Stimulated activated CD8-positive, alpha-beta memory T cell treated with anti-CD3 and anti-CD28 coated beads, Interleukin-4, amount 100 ng/mL, for 4 hours (primary cell): ENCODE measurements at places on chromosomes 7 and 10.

DNA sequence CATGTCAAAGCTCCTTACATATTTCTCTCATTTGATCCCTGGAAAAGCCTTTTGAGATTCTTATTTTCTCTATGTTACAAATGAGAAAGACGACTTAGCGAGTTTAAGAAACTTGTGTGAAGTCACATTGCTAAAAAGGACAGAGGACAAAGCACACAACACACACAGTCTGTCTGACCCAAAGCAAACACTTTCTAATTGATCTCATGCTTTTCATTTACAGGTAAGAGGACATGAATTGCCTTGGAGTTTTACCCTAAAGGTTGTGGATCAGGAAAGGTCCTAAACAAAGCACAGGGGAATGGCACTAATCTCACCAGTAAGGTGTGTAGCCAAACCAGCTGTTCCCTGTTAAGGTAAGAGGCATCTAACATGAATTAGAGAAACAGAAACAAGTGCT, 18.7 kb downstream of the SLC35G1 start:
- DNase-seq = no peak

- DNase-seq = no peak
These were observed 377.6 kb downstream of the MDFIC start for GRCh38 chr7:115299397-115300037.

- DNase-seq = no peak
These were observed 22.5 kb upstream of the WASL start for GRCh38 chr7:123771256-123771655.

GRCh38 chr10:34380856-34381255, 434.2 kb downstream of the PARD3 start:
- DNase-seq = no peak

- DNase-seq = no peak
These were observed 166.2 kb upstream of the ASAH2 start for GRCh38 chr10:50417486-50417885.

DNA sequence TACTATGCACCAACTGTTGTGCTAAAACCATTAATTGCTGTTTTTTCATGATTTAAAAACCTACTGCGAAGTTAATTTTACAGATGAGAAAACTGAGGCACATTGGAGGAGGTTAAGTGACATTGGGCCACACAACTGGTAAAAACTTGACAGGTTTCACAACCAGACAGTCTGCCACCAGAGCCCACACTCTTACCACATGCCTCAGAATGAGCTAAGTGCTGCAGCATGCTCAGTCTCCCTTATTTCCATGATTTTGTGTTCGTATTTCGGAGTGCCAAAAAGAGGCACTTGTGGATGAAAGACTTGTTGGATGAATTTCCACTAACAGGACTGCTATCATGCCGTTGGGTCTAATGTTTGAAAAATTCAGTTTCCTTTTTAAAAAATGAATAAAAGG, 77.4 kb downstream of the PCLO start:
- DNase-seq = no peak

DNA sequence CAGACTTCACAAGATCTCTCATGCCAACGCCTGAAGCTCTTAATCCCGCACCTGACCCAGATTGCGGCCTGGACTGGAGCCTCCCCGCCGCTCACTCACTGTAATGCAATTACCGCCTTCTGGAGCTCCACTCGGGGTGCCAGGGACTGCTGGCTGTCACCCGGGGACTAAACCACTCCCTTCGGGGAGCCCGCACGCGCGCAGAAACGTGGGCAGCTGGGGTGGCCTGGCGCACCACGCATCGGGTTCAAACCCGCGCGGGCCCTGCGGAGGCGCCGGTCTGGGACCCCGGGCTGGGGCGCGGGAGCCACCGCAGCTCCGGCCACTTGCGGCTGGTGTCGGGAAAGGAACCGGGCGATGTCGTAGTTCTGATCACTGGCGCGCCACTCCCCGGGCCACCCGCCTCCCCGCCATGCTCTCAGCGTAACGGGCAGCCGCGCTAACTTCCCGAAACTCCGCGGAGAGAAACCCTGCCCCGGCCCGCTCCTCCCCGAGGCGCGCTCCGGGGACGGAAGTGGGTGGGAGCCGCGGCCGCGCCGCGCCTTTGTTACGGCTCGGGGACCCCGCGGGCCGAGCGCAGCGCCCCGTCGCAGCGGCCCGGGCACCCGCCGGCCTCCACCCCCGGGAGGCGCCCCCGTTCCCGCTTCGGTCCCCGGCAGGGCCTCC, 100.3 kb upstream of the SVIL start:
- no peak for DNase-seq

DNA sequence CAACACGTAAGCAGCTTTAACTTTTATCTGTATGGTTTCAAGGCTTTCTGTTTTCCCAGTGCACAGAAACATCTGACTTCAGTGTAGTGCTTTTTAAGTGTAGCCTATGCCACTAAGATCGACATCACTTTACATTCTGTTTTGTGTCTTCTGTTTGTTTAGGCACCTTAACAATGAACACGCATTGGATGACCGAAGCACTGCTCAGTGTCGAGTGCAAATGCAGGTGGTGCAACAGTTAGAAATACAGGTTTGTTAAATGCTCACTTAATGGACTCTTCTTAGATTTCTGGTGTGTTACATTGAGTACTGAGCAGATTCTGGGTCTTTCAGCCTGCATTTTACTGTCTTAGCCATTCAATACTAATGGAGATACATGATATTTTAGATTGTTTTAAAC, 237.4 kb downstream of the FOXP2 start:
- no peak for DNase-seq

GRCh38 chr7:49322476-49322875, 398.1 kb downstream of the CDC14C start:
- DNase-seq = no peak

DNA sequence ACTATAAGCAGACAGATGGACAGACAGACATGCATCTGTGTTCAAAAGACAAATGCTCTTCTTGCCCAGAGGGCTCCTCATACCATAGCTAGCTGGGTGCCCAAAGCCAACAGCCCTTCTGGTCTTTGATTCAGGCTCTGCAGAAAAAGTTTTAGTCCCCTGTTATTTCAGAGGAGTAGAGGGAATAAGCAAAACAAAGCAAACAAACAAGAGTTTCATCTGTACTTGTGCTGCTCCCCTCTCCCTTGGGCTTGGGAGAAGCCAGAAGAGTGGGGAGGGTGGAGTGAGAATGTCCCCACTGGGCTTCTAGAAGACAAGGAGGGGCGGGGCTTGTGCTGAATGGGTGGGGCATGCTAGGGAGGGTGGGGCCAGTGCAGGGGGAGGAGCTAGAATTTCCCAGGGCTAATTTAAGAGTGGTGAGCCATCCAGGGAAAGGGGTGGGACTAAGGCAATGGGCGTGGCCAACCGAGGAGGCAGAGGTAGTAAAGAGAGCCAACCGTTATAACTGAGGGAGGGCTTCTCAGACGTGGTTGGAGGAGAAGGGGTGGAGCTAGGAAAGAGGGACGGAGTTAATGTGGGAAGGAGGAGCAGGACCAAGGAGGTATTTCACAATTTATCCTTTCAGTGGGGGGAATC, 101.2 kb upstream of the MGMT start:
- no peak for DNase-seq

GRCh38 chr7:123719197-123719721, 29.5 kb downstream of the WASL start:
- DNase-seq = no peak

GRCh38 chr10:34489411-34489810, 325.7 kb downstream of the PARD3 start:
- DNase-seq = no peak
